Activated T-helper 9 cell treated with anti-CD3 and anti-CD28 coated beads, Interleukin-2, amount 50 U/mL, for 16 hours (primary cell): ENCODE measurements at places on chromosomes 7 and 10.
A peak's percentile ranks its signal among the peaks of the same experiment; 100 is the strongest.

DNA sequence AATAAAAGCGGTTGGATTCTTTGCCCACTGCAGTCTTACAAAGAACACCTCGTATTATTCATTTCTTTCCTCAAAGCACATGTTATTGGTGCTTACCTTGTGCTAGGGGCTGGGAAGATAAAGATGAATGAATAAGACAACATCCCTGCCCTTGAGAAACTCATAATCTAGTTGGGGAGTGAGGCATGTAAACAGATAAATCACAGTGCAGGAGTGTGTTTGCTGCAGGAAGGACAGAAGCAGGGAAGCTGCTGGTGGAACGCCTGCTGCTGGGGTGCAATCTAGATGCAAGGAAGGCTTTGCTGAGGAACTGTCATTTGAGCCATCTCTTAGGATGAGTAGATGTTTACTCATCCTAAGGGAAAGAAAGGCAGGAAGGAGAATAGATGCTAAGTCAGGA is 135.6 kb downstream of the TMEM178B start:
- DNase-seq, result no peak

DNA sequence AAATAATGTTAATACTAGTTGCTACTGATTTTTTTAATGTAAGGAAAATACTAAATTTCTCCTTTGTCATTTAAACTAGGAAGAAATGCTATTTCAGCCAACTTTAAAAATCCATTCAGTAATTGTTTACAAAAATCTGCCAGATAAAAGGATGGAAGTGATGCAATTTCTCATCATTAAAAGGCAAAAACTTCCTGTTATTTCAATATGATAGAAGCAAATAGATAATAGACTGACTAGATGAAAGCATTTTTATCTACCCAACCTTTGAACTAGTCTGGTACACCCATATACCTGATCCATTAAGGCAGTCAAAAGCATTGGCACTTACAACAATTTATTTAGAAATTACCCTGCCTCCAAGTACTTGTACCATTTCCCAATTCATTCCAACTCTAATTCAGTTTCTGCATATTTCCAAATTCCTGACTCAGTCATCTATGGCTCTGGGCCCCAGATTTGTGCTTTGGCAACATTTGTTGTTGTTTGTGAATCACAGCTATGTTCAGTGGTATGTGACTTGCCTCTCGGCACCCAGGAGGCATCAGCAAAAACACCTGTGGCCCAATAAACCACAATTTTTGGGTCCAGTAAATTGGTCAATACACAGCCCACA is 482.6 kb upstream of the SEMA3A start:
- DNase-seq, result no peak

DNA sequence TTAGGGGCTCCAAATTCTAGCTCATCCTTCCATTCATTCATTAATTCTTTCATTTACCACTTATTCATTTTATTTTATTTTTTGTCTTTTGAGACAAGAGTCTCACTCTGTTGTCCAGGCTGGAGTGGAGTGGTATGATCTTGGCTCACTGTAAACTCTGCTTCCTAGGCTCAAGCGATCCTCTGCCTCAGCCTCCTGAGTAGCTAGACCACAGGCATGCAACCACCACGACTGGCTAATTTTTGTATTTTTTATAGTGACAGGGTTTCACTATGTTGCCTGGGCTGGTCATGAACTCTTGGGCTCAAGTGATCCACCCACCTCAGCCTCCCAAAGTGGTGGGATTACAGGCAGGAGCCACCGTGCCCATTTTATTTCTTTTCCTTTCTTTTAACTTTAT is 31.6 kb downstream of the FGF8 start:
- no peak for DNase-seq

DNA sequence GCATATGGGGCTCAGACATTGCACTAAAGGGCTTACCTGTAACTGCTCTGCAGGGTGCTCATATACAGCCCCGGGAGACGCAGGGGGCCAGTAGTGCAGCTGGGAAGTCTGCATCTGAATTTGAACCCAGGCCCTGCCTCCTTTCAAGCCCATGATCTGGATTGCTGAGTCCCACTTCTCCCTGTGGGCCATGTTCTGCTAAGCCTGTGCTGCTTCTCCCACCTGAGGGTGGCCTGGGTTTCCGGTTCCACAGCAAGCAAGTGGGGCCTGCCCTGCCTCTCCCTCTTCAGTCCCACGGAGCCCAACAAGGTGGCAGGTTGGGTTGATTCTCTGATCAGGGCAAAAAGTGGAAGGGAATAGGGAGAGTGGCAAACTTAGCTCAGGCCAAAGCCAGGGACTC is 56.6 kb upstream of the GDF10 start:
- no peak for DNase-seq

GRCh38 chr7:28570113-28570969 is 158.0 kb downstream of the CREB5 start:
- DNase-seq, result no peak

DNA sequence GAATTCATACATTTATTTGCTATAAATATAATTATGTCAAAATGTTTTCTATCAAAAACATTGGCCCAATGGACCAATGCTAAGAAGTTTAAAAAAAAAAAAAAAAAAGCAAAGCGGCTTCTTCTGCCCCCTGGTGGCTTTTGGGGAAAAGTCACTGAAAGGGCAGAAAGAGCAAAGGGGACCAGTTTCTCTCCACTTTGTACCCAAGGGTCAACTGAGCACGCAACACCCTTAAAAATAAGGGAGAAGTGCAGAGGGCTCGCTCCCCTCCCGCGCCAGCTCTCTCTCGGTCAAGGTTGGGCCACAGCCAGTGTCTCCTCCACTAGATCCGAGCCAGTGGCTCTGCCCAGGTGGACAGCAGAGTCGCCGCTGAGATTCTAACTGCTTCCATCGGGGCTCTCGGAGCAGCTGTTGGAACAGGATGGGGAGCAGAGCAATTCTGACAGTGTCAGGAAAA is 136.4 kb upstream of the FGFR2 start:
- no peak for DNase-seq

DNA sequence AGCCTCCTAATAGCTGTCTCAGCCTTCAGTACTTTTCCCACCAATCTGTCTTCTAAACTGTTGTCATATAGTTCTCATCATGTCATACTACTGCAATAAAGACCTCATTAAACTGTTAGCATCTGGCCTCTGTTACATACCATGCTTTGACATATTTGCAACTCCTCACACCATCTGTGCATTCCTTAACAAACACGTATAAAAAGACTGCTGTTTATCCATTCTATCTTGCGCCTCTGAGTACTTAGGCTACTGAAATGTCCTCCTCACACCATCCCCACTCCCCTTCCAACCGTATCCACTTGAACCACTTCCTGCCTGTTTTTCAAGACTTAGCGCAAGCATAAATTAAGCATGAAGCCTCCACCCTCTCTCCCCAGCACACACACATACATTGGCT is 41.6 kb downstream of the SLC16A9 start:
- no peak for DNase-seq

GRCh38 chr10:98374217-98374985 is 40.6 kb downstream of the PYROXD2 start:
- no peak for DNase-seq

DNA sequence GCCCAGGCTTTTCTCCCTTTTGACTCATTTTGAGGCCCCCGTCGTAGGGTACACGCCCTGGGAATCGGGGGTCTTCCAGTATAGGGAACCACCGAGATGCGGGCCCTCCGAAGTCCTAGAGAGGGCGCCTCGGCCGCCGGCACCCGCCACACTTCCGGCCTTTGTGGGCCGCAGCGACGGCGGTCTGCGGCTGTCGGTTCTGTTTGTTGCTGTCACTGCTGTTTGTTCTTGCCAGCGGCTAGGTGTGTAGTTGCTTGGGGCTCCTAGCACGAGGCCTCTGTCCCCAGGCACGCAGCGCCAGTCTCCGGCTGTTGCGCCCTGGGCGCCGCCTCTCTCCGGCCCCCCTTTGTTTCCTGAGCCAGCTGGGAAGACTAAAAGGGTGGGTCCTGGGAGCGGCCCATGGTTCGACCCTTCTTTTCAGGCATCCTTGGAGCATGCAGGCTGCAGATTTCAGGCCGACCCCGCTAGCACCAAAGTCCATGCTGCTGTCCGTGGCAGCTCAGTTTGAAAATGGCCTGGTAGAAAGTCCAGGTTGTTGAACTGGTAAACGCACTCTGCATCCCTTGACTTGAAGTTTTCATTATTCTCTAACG is 17.8 kb upstream of the ZKSCAN1 start:
- DNase-seq, result peak; percentile 57

GRCh38 chr10:6045314-6045848 is 16.8 kb downstream of the IL2RA start:
- DNase-seq, result no peak
